ENCODE measurements at places on chromosomes 7 and 10.

DNA sequence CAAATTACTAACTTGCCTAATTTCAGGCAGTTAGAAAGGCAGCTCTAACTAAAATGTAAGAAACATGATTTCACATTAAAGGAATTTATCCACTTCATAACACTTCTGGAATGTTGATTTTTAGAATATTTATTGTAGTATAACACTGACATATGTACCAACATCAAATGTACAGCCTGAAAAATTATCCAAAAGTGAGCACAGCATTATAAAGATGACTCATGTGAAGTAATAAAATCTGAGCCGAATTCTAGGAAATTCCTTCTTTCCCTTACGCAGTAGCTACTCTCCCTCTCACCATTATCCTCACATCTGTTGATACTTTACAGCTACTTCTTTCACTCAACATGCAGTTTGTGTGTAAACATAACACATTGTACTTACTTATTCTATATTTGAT lies 610.6 kb downstream of the ZWINT start:
- no peak for DNase-seq

- DNase-seq, result no peak
Observed at GRCh38 chr10:113753020-113753692, 1.7 kb downstream of the PLEKHS1 start.

- DNase-seq, result no peak
Observed at GRCh38 chr10:52313933-52314821, at the start of gene DKK1. Gene DKK1 (plus strand): TSS chr10:52314281. CDS start chr10:52314435, 154 bp downstream.

DNA sequence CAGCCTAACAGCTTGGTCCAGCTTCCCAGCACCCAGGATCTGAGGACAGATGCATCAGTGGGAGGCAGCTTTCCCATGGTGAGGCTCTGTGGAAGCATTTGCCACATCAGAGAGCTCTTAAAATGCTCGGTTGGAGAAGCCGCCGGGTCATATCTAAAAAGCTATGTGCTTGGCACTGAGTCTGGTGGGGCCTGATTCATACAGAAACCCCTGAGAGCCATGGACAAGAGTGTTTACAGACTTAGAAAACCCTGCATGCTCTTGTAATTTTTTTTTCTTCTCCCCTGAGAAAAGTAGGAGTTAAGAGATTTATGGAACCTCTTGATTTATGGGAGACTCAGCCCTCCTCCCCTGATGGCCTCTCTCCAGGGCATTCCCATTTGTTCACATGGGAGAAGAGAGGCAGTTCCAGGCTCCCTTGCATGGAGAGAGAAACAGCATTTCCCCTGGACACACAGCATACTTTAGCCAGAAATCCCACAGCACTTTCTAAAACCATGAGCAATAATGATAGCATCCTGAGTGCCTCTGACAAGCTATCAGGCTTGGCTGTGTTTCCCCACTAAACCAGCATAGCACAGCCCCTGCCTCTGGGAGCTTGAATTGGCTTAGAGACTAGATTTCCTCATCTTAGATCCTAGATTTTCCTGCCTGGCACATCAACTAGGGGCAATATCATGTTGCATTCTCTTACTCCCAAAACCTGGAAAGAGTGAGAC lies 322.1 kb upstream of the AUTS2 start:
- no peak for DNase-seq

DNA sequence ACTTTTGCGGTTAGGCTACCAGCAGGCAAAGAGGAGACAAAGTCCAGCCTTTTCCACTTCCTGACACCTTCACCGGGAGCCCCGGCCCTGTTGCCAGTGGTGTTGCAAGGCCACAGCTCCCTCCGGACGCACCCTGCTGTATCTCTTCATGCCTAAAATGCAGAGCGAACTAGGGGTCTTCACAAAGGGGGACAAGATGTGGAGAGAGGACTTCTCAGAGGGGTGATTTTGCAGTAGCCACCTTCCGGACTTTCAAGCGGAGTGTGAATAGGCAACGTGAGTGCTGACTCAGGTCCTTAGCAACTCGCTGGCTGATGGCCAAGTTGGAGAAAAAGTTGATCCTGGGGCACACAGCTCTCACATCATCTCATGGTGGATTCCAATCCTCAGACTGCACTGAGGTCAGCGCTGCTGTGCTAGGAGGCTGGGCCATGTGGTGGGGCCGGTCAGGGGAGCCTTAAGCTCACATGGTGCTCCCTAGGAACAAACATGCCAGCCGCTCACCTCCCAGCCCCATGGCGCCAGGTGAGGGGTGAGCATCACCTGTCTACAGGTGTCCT lies 166.3 kb downstream of the LCOR start:
- DNase-seq, result no peak

- DNase-seq, result no peak
Observed at GRCh38 chr10:61157182-61157581, 213.2 kb upstream of the RHOBTB1 start.

DNA sequence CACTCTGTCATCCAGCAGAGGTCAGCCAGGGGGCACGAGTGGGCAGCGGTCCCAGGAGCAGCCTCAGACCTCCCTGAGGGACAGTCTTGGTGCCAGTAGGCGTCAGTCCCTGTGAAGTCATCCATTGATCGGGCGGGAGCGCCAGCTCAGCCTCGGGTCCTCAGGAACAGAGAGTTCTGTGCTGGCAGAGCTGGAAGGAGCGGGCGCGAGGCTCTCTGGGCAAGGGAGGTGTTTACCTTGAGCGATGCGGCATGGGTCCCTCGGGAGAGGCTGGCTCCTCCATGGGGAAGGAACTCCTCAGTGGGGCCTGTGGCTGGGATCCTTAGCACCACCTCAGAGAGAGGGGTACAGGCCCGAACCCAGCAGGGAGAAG lies 101.1 kb upstream of the PPIF start:
- DNase-seq, result no peak

- no peak for DNase-seq
Observed at GRCh38 chr10:103592186-103593021, 98.9 kb downstream of the NEURL1 start.

- DNase-seq, result no peak
Observed at GRCh38 chr7:25913598-25914224, 238.3 kb upstream of the NFE2L3 start.

GRCh38 chr10:112802411-112803022 lies 147.5 kb upstream of the TCF7L2 start:
- no peak for DNase-seq

GRCh38 chr7:107045195-107045960 lies 873 bp downstream of the PRKAR2B start:
- DNase-seq, result no peak

DNA sequence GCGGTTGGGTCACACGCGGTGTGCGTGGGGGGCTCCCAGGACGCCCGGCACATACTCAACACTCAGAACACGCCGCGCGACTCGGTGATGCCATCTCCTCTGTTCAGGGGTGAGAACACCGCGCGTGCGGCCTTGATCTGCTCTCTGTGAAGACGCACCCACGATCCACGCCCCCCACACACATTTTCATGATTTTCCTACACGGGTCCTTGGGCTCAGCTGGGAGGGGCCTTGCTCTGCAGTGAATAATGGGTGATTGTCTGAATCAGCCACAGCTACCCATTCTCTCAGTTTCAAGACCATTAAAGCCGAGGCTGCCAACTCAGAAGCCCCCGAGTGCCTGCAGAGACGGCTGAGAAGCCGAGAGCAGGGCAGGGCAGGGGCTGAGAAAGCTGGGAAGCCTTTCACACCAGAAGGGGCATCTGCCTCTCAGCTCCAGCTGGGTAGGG lies 54.3 kb upstream of the PDGFA start:
- DNase-seq, result no peak

DNA sequence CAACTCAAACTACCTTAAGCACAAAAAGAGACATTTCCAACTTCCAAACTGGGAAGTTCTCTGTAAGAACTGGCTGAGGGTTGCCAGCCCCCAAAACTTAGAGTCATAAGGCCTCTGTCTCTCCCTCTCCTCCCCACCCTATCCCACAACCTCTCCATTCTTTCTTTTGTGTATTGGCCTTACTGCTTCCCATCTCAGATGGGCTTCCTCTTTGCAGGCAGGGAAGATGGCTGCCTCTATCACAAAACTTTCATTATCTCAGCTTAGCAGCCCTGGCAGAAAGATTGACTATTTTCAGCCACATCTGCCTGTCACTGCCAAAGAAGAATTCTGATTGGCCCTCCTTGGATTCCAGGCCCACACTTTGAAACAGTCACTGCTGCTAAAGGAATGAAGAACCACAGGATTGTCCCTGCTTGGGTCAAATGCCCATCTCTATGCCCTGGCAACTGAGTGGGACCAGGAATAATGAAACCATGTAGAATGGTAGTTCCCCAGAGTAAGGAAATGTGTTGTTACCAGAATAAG lies 58.0 kb upstream of the PRKAR2B start:
- no peak for DNase-seq

- DNase-seq, result no peak
Observed at GRCh38 chr10:61257956-61258496, 195.2 kb downstream of the TMEM26 start.

- no peak for DNase-seq
Observed at GRCh38 chr10:34815185-34816084, at the start of gene PARD3. Gene PARD3 (minus strand): TSS chr10:34815296. CDS start chr10:34814995, 301 bp downstream.

DNA sequence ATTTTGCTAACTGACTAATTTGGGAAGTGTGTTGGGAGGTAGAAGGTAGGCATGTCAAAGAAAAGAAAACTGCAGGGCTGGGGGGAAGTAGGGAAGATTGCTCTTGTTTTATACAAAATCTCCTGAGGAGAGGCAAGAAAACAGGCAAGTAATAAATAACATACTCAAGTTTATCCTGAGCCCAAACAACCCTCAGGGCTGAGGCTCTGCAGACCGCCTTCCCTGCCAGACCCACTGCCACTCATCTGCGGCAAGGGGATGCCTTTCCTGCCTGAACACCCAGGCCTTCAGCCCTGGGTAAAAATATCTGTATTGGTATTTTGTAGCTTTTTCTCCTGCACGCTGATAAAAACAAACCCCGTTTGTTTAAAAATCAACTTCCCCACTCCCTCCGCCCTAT lies 399.8 kb upstream of the NFE2L3 start:
- DNase-seq, result no peak

DNA sequence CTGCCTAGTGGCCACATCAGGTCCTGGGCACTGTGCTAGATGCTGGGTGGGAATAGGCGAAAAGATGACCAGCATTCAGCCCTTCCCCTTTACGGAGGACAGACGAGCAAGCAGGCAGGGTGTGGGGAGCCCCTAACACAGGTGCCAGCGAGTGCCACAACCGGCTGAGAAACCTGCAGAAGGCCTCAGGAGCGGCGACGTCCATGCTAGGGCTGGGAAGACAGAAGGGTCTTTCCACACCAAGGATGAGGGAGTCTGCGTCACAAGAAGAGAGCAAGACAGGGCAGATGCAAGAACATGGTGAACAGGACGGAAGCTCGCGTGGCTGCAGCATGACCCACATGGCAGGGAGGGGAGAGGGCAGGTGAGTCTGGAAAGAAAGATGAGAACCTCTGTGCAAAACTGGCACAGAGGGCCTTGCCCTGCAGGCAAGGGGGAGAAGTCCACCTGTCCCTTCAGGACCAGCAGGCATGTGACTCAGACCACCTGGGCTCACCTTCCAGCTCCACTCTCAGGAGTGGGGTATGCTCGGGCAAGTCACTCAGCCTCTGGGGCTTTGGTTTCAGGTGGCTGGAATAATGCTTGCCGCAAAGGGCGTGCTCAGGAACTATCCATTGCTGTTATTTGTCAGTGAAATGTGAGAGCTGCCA lies 36.6 kb downstream of the KCNH2 start:
- no peak for DNase-seq

DNA sequence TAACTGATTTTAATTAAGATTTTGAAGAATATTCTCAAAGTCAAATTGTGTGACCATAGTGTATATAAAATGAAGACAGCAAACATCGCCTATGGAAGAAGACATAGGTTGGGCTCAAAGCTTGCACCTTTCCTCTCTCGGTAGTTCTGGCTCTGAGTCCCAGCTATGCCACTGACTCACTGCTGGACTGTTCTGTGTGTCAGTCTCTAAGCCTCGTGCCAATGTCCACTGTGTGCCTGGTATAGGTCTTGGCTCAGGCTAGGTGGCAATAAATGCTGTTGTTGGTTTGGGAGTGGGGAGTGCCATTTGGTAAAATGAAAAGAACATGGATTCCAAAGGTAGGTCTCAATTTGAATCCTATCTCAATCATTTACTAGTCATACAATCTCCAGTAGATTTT lies 137.5 kb upstream of the RHEB start:
- no peak for DNase-seq

GRCh38 chr10:14173706-14174594 lies 156.8 kb downstream of the FRMD4A start:
- no peak for DNase-seq

DNA sequence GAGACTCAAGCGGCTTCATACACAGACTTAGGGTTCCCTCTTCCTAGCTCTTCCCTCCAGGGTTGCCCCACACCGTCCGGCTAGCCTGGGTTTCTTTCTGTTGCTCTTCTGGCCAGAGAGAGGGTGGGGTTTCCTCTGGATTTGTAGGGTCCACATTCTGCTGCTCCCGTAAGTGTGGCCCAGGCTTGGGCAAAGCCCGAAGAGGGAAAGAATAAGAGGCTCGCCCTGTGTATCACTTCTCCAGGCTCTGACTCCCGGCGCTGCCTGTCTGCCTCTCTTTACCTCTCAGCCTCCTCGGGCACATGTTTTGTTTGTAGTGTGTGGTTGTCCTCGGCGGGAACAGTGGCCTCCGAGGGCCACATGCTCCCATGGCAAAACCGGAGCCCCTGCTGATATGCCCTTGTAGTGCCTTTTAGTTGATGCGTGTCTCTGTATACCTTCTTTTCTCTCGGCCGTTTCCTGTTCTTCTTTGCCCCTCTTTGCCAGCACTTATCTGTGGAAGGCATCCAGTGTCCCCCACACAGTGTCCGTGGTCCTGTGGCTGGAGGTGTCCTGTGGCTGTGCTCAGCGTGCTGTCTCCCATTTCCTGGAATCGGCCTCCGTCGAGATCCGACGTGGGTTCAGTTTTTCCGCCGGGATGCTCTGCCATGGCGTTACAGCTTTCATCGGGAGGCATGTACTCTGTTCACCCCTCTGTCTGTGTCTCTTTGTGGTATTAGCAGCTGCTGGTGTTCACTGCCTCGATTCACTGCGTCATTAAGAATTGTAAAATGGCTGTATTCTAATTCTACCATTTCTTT lies 102.9 kb downstream of the INPP5A start:
- no peak for DNase-seq

- DNase-seq, result no peak
Observed at GRCh38 chr10:22381262-22381661, 36.0 kb downstream of the SPAG6 start.

- no peak for DNase-seq
Observed at GRCh38 chr10:132401401-132402118, 4.6 kb downstream of the PWWP2B start.

- DNase-seq, result no peak
Observed at GRCh38 chr7:138898255-138898654, 82.9 kb downstream of the KIAA1549 start.

DNA sequence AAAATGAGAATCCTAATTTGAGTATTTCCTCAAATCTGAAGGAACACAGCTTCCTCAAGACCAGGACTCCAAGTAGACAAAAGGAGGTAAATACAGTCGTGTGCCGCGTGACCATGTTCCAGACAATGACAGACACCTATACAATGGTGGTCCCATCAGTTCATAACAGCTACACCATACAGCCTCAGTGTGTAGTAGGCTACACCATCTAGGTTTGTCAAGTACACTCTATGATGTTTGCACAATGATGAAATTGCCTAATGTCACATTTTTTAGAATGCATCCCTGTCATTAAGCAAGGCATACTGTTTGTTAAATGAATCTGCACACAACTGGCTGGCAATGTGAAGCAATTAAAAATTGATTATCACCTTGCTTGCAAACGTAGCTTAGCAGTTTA lies 107.9 kb downstream of the PROSER2 start:
- DNase-seq, result no peak

- DNase-seq, result no peak
Observed at GRCh38 chr7:108452707-108453106, 3.5 kb downstream of the NRCAM start.

GRCh38 chr7:17530741-17531421 lies 232.4 kb downstream of the AHR start:
- DNase-seq, result no peak

Measured in brain pericyte (primary cell).